Anterior cingulate cortex (tissue), 58 donors: ENCODE measurements at places on chromosomes 4 and X.

- DNase-seq, result no peak
Observed at GRCh38 chr4:84878546-84878945, 87.9 kb downstream of the WDFY3 start.

DNA sequence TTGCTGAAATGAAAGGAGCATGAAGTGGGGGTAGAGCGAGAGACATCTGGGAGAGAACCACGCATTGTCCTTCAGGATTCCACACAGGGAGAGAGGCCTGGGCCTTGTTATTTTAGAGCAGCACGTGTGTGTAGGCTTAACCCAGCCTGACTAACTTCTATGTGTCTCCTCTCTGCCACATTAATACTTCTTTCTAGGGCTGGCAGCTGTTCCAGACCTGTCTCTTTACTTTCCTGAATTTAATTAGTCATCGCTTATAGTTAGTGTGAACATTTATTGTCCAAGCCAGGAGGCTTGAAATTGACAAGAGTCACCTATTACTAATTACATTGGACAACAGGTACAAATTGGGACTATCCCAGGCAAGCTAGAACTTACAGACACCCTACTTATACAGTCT lies 51.3 kb downstream of the SMAD1 start:
- DNase-seq, result no peak

DNA sequence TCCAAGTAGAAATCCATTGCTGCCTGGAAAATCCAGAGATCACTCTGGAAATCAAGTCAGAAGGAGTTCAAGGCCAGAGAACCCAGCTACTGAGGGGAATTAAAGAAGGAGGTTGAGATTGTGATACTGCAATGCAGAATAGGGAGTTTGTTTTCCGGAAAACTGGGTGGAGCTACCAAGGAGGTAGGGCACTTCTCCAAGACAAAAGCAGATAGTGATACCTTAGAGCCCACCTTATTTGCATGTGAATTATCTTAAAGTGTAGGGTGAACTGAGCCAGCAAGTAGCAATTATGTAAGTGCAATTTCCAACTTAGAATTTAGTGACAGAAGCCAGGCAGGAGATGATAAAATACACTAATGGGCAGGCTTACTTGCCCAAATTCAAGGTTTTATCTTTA lies 178.9 kb downstream of the MID1 start:
- no peak for DNase-seq

- DNase-seq, result no peak
Observed at GRCh38 chrX:120794525-120794975, 81.1 kb downstream of the CT47B1 start.

GRCh38 chr4:78551420-78552351 lies at the start of gene ANXA3:
TSS of gene ANXA3 (plus strand) at chr4:78551770. CDS start at chr4:78554474, 2,704 bp downstream.
- no peak for DNase-seq

DNA sequence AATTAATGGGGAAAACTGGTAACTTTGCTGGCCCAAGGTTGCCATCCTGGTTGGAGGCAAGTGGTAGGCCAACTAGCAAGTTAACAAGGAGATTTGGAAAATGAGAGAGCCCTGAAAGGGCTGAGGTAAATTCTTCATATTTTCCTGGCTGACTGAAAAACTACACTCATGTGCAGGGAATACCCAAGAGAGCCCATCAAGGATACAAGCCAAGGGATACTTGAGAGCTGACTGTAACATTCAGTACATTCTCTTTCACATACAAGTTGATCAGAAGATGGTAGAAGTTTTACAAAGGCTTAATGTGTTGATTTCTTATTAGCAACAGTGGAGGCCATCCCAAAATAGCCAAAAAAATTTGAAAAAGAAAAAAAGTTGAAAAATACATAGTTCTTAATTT lies 33.3 kb downstream of the IL2 start:
- no peak for DNase-seq

- peak; percentile 2 for DNase-seq
Observed at GRCh38 chr4:47704693-47705325, 133.1 kb downstream of the CORIN start.

DNA sequence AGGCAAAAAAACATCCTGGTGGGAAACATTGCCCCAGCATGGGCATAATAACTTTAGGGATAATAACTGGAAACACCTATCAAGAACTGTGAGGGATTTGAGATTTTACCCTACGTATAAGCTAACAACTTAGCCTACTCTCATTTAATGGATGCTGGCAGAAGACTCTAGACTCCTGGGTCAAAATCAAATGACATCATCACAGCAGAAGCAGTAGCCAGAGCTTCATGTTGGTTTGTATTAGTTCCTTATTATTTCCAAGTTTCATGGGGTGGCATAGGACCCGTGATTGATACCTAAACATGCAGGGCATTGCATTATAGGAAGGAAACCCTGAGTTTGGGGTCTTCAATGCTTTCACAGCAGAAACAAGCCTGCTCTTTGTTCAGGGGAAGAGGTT lies 4.6 kb downstream of the TCEAL9 start:
- no peak for DNase-seq

DNA sequence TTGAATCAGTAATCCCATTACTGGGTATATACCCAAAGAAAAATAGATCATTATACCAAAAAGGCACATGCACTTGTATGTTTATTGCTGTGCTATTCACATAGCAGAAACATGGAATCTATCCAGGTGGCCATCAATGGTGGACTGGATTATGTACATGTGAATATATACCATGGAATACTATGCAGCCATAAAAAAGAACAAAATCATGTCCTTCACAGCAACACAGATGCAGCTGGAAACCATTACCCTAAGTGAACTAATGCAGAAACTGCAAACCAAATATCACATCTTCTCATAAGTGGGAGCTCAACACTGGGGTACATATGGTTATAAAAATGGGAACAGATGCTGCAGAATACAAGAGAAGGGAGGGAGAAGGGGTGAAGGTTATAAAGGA lies 110.7 kb downstream of the ABCB7 start:
- no peak for DNase-seq

GRCh38 chr4:80229128-80229527 lies 31.8 kb downstream of the PRDM8 start:
- no peak for DNase-seq

GRCh38 chrX:136268051-136269048 lies 17.1 kb upstream of the MAP7D3 start:
- no peak for DNase-seq

GRCh38 chr4:169341490-169341889 lies 70.7 kb upstream of the SH3RF1 start:
- no peak for DNase-seq

GRCh38 chrX:17602245-17602644 lies 135.0 kb upstream of the SCML1 start:
- no peak for DNase-seq

- DNase-seq, result no peak
Observed at GRCh38 chrX:140164391-140164790, 199.1 kb upstream of the CXorf66 start.

DNA sequence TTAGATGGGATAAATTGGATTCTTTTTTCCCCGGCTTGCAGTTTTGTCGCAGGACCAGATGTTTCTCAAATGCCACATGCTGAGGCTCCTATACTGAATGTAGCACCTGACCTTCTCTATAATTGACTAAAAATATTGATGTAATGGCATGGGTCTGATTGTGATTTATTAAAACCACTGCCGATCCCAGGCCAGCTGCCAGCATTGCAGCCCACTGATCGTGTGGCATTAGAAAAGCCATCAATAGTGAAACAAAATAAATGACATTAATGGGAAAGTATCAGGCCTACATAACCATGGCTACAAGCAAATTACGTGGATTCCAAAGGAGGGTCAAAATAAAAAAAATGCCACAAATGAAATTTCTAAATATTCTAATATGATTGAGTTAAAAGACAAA lies 98.7 kb downstream of the MAB21L2 start:
- no peak for DNase-seq

GRCh38 chrX:129360175-129360574 lies 163.1 kb downstream of the SMARCA1 start:
- no peak for DNase-seq

- DNase-seq, result no peak
Observed at GRCh38 chr4:58252656-58253055, 1142.5 kb upstream of the IGFBP7 start.

DNA sequence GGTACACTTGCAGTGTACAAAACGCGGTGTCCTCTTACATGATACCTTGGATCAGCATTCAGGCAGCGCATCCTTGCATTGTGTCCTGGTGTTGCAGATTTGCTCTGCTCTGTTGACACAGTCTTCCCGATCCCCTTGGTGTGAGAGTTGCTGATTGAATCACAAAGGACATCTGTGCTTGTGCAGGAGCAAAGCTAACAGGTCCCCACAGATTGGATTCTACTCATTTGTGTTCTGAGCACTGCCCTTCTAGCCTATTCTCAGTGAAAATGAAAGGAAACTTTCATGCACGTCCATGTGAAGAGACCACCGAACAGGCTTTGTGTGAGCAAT lies 171.4 kb downstream of the FRMPD4 start:
- DNase-seq, result no peak

- no peak for DNase-seq
Observed at GRCh38 chr4:96483308-96484030, 643.6 kb downstream of the PDHA2 start.

GRCh38 chrX:103343105-103343504 lies 13.1 kb downstream of the TCEAL7 start:
- peak; percentile 0 for DNase-seq

GRCh38 chr4:159071178-159071968 lies 31.5 kb upstream of the RAPGEF2 start:
- no peak for DNase-seq

DNA sequence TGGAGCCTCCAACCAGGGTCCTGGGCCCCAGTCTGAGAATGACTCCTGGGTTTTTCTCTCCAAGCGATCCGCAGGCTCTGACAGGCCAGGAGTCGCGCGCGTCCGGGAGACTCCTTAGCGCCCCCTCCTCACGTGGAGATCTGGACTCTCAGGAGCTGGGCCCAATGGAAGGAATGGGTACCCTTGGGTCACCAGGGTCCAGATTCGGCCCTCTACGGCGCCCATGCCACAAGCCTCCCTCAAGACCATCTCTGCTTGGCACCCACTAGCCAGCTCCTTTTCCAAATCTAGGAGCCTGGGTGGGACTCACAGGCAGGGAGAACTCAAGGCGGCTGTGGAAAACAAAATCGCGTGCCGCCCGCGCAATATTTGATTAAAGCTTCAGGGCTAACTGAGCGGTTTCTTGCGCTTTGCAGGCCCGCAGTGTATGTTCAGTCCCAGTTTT lies 7.1 kb downstream of the HAND2 start:
- no peak for DNase-seq

DNA sequence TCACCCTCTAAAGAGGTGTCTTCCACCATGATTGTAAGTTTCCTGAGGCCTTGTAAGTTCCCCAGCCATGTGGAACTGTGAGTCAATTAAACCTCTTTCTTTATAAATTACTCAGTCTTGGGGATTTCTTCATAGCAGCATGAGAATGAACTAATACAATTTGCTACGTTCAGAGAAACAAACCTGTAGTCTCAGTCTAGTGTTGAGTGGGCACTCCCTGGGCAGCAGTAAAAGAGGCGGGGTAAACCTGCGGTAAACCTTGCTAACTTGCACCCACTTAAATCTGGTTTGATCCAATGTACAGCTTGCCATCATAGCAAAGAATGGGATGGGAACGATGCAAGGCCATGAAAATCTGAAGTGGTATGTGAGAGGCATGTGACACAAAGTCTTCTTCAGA lies 22.4 kb downstream of the GRXCR1 start:
- DNase-seq, result no peak

DNA sequence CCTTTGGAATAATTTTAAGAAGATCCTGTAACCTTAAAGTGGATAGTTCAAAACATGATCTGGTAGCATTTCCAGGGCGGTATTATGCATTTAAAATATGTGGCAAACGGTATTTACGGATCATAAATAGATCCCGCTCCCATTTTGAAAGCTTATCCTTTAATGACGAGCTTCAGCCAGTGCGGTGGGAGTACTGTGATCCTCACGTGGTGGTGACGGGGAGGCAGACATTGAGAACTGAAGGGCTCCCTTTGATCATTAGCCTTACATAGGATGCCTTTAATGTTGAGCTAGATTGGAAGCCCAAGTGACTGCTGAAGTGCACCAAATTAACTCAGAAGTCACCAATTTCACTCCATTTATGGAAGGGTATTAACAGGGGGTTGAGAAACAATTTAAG lies 56.9 kb downstream of the KIT start:
- DNase-seq, result no peak

- DNase-seq, result no peak
Observed at GRCh38 chrX:101677028-101677427, 17.4 kb upstream of the ARMCX2 start.
